ENCODE measurements at places on chromosomes 12 and 14. TPM values are rescaled to one million over a fixed set of nuclear protein-coding genes. Genes with fewer than 3 reads are reported as not detected.
A peak's percentile ranks its signal among the peaks of the same experiment; 100 is the strongest.

Gene CYP27B1
- 0.89 TPM for polyA plus RNA-seq

GRCh38 chr14:21414137-21414631 is 30.4 kb upstream of the SUPT16H start:
- DNase-seq: no peak

DNA sequence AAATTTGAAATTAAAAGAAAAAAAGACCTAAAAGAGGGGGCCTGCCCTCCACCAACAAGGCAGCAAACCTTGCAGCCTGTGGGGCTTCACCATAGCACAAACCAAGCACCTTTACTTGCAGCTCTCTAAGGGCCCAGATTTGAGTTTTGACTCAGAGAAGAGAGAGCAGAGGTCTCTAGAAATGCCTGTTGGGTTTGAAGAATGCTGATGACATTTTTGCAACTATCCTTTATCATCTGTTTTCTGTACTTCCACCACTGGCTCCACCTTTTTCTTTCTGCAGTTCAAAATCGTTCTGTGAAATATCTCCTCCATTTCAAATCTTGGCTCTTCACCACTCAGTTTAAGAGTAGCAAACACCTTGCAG is 83.8 kb upstream of the HMGA2 start:
- no peak for DNase-seq

DNA sequence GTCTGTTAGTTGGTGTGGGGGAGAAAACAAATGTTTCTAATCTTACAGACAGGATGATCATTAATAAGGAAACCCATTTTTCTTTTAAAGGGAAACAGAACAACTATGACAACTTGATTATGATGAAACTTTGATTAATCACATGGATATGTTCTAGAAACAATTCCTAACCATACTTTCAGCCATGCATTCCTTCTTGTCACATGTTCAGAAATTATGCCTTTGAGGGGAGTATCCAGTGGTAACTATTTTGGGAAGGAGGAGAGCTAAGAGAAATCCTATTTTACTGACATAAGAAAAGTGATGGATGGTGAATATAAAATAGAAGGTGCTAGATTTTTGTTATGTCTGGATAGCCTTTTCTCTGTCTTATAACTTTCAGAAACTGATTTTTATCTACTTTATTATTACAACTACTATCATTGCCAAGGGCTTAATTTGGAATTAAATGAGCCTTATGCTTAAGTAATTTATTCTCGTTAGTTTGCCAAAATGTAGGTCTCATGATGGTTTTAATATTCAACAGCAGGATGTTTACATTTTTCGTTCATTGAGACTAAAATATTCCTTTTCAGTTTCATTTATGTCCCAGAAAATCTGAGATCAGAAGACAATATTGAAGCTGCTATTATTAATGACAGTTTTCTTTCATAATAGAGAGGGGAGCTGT is 200.1 kb downstream of the TMTC2 start:
- no peak for DNase-seq

- no peak for DNase-seq
Measured at GRCh38 chr14:79483477-79484388, 727.6 kb downstream of the DIO2 start.

DNA sequence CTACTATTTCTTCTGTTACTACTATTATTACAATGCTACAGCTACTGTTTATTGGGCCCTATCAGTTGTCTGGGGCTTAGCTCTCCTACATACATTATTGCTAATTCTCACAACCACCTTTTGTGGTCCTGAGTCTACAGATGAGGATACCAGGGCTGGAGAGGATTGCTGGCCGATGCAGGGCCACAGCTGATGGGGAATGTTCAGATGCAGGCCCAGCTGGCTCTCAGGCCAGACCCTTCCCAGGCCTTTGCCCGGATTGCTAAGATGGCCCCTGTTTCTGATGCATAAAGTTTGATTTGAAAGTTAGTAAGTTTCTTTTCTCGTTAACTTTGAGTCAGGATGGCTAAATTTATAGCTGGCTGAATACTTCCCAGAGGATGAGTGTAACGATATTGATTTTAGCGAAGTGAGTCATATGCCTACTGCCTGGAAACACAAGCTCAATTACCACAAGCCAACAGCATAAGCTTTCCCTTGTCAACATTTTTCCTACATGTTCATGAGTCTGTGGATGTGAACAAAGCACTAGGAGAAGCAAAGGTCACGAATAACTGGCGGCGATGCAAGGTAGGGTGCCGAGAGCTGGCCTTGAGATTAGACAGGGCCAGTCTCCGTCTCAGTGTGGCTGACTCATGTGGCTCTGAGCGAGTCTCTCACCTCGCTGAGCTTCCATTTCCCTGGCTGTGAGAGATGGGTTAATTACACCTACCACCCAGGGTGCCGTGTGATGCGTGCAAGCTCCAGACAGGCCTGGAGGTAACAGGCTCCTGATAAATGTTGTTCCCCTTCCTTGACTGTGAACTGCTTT is 111.0 kb downstream of the BEGAIN start:
- DNase-seq: peak; percentile 82

GRCh38 chr12:65533177-65533883 is 254.8 kb downstream of the MSRB3 start:
- no peak for DNase-seq

Gene SMIM41
- 0.15 TPM for polyA plus RNA-seq

DNA sequence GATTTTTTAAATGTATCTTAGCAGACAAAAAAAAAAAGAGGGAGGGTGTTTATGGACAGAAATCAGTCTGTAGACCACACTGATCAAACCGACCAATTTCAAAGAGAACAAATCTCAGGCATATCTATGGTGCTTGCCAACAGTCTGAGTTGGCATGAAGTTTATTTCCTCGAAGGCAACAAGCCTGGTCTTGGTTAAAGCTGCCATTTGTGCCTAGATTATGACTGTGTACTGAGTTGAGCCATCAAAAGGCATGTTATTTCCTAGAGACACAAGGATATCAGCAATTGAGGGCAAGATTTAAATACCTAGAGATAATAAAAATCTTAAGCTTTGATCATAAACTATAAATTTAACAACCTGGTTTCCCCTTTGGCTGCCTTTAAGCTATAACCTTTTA is 119.2 kb downstream of the SLC2A13 start:
- DNase-seq: no peak

GRCh38 chr12:1318327-1319031 is 275.9 kb downstream of the FBXL14 start:
- peak; percentile 28 for DNase-seq

Gene MYF6
- not detected for polyA plus RNA-seq

- no peak for DNase-seq
Measured at GRCh38 chr12:108442067-108442466, 73.0 kb upstream of the FICD start.

- no peak for DNase-seq
Measured at GRCh38 chr12:8876887-8877286, 37.4 kb upstream of the PHC1 start.

Gene PLEKHG7
- polyA plus RNA-seq: 0.94 TPM

GRCh38 chr12:127761880-127762279 is 505.1 kb upstream of the TMEM132C start:
- DNase-seq: no peak

Data from hepatocyte (in vitro differentiated cells).